Lower lobe of right lung (tissue), 2 donors: ENCODE measurements at places on chromosomes 2 and 18. TPM values are rescaled to one million over a fixed set of nuclear protein-coding genes. Genes with fewer than 3 reads are reported as not detected.
A peak's percentile ranks its signal among the peaks of the same experiment; 100 is the strongest.

Gene SERPINB10
- total RNA-seq = not detected

DNA sequence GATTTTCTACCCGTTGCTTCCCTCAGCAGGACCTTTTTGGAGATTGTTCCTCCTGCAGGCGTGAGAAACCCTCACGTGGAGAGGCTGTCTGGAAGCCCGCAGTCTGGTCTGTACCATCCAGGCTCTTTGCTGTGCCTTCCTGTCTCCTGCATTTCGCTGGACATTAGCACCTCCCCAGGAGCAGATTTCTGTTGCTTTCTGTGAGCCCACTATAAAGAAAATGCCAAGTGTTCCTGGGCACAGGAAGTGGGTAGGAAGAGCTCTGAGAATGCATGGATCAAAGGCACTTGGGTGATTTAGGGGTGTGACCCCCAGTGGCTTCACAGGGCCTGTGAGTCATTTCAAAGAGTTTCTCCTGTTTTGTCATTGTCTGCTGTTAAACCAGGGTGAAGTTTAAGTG is 27.3 kb downstream of the SPTBN1 start:
- H3K4me1 ChIP-seq = peaks cover 50% of the 10 kb centered on the region
- DNase-seq = no peak
- no peaks in the 10 kb centered on the region for H3K36me3 ChIP-seq
- no peaks in the 10 kb centered on the region for H3K27me3 ChIP-seq

- no peak overlapping the region for H3K4me3 ChIP-seq
- no peaks in the 10 kb centered on the region for H3K27me3 ChIP-seq
- no peak for DNase-seq
Observed at GRCh38 chr2:144020047-144020446, 499.9 kb downstream of the ZEB2 start.

GRCh38 chr2:174717916-174718315 is 46.4 kb downstream of the CHRNA1 start:
- H3K36me3 ChIP-seq = no peaks in the 10 kb centered on the region
- H3K27ac ChIP-seq = no peak overlapping the region
- no peak for DNase-seq
- H3K4me1 ChIP-seq = no peaks in the 10 kb centered on the region
- no peaks in the 10 kb centered on the region for H3K27me3 ChIP-seq

DNA sequence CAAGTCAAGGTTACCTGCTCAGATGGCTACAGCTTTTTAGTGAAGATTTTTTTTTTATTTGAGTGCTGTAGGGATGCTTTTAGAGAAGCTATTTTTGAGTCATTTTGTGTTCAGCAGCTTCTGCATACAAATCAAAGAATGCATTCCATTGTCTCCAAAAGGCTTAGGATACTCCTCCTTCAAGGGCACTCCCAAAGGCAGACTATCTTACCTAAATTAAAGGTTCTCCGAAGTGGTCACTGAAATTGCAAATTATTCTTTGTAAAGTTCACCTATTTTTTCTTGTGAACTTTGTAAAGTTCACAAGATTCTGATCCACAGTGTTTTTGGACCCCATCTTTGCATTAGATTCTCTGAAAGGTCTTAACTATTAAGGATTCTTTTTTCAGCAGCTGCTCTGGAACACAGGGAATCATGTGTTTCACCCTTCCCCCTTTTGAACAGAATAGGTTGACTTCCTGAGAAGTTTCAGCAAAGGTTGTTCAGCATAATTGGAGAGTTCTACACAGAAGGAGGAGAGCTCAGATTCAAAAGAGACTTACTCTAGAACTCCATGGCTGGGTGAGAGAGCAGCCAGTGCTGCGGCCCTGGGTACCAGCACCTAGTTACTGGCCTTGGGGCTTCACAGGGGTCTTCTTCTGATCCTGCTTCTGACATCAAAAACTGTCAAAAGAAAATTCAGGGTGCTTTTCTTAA is 14.5 kb downstream of the CLIP4 start:
- DNase-seq = no peak
- peak overlapping the region; percentile 37 for H3K27ac ChIP-seq
- H3K27me3 ChIP-seq = no peaks in the 10 kb centered on the region
- peaks cover 42% of the 10 kb centered on the region for H3K36me3 ChIP-seq

Gene VPS4B
- total RNA-seq = 63.6 TPM

Gene ANKRD30BL
- not detected for total RNA-seq

Gene CCDC102B
- total RNA-seq = 29.4 TPM

- no peak overlapping the region for H3K4me3 ChIP-seq
- peaks cover 28% of the 10 kb centered on the region for H3K4me1 ChIP-seq
- peaks cover 10% of the 10 kb centered on the region for H3K36me3 ChIP-seq
- H3K27ac ChIP-seq = no peak overlapping the region
- DNase-seq = no peak
- H3K27me3 ChIP-seq = no peaks in the 10 kb centered on the region
Observed at GRCh38 chr2:144382849-144383248, 137.1 kb downstream of the ZEB2 start.

- H3K4me3 ChIP-seq = no peak overlapping the region
- DNase-seq = no peak
- no peaks in the 10 kb centered on the region for H3K4me1 ChIP-seq
- H3K27me3 ChIP-seq = no peaks in the 10 kb centered on the region
- H3K27ac ChIP-seq = no peak overlapping the region
- no peaks in the 10 kb centered on the region for H3K36me3 ChIP-seq
Observed at GRCh38 chr2:12948961-12949353, 232.2 kb downstream of the TRIB2 start.

DNA sequence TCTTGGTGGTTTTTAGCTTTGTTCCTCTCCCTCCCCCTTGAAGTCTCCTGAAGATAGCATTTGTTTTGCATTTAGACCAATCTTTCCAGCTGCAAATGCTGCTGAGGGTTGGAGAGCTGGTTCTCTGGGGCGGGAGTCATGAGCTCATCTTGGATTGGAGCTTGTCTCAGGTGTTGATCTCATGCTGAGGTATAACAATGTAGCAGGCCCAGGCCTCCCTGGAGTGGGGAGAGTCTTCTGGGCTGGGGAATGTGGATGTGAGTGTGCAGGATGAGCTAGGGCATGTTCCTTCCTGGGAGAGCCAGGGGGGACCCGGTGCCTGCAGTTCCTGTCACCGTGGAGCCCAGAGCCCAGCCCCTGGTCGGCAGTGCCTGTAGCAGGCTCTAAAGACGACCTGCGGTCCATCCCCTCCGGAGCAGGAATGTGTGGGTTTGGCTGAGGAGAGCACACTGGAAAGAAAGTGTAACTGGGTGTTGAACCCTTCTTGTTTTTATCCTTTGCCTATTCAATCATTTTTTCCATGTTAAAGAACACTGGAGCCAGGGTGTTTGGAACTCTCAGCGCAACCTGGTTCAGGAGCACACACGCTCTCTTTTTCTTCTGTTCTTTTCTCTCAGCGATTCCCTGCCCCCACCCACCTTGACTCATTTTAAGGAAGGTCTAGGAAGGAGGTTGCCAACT is 2.7 kb downstream of the ZNF532 start:
- no peak overlapping the region for H3K27ac ChIP-seq
- DNase-seq = no peak
- no peaks in the 10 kb centered on the region for H3K27me3 ChIP-seq
- peak overlapping the region; percentile 12 for H3K4me3 ChIP-seq
- H3K4me1 ChIP-seq = peaks cover 45% of the 10 kb centered on the region
